Heart left ventricle (tissue), 16 donors: ENCODE measurements at places on chromosomes 13 and 19. TPM values are rescaled to one million over a fixed set of nuclear protein-coding genes. Genes with fewer than 3 reads are reported as not detected.

DNA sequence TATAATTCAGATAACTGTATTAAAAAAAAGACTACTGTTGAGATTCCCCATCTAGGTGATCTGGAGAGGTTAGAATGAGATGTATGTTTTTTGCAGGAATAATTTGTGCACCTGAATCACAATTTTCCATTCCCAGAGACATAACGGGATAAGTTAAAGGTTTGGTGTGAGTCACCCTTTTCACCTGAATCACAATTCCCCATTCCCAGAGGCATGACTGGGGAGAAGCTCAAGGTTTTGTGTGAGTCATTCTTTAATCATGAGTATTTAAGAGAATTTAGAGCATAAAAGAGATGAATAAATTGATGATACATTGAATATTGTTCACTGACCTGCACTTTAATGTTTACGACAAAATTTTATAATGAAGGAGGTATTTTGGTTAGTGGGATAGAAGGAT is 9.0 kb downstream of the OR7A5 start:
- DNase-seq, result no peak

DNA sequence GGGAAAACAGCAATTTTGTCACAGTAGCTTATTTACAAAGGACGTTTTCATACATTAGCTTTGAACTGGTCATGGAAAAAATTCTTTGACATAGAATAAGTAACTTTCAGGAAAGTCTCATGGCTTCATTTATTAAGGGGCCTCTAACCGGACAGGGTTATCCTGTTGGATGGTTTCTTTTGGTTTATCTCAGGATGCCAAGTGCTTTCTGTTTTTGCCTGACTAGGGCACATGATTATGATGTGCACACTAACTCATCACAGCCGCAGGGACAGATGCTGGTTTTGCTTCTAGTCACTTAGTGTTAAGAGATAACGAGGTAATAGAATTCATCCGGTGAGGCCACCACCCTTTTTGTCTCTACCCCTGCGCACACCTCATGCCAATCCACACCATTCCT is 53.0 kb downstream of the TGDS start:
- no peak for DNase-seq

GRCh38 chr19:46913198-46913851 is 52.5 kb downstream of the ARHGAP35 start:
- DNase-seq, result no peak

Gene ZNF414
- polyA plus RNA-seq, result 20.1 TPM

Gene SLC27A5
- 5.9 TPM for polyA plus RNA-seq

Gene MIA
- 1.0 TPM for polyA plus RNA-seq

DNA sequence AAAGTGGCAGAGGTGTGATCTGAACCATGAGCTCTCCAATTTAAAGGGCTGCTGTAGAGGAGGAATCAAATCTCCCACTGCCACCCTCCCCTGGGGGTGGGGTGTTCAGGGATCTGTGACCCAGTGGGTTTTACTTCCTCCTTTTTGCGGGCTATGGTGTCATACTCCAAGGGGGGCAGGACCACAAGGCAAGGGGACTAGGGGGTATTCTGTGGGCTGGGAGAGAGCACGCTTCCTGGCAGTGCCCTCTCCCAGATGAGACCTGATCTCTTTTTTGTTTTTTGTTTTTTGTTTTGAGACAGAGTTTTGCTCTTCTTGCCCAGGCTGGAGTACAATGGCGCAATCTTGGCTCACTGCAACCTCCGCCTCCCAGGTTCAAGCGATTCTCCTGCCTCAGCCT is 10.3 kb downstream of the PLD3 start:
- no peak for DNase-seq
